Stomach (tissue), 19 donors: ENCODE measurements at places on chromosomes 5 and 9. TPM values are rescaled to one million over a fixed set of nuclear protein-coding genes. Genes with fewer than 3 reads are reported as not detected.

- peaks cover 16% of the 10 kb centered on the region for H3K36me3 ChIP-seq
- no peaks in the 10 kb centered on the region for H3K27me3 ChIP-seq
- no peak for DNase-seq
- no peak overlapping the region for H3K27ac ChIP-seq
- H3K4me3 ChIP-seq: no peak overlapping the region
Observed at GRCh38 chr9:120432600-120432999, 147.4 kb downstream of the CDK5RAP2 start.

Gene MEIKIN
- total RNA-seq: not detected

- peak overlapping the region; percentile 80 for H3K27ac ChIP-seq
- H3K4me1 ChIP-seq: peaks cover 46% of the 10 kb centered on the region
- DNase-seq: no peak
- peaks cover 24% of the 10 kb centered on the region for H3K36me3 ChIP-seq
- no peak overlapping the region for H3K4me3 ChIP-seq
Observed at GRCh38 chr5:32275396-32275741, 37.4 kb downstream of the MTMR12 start.

DNA sequence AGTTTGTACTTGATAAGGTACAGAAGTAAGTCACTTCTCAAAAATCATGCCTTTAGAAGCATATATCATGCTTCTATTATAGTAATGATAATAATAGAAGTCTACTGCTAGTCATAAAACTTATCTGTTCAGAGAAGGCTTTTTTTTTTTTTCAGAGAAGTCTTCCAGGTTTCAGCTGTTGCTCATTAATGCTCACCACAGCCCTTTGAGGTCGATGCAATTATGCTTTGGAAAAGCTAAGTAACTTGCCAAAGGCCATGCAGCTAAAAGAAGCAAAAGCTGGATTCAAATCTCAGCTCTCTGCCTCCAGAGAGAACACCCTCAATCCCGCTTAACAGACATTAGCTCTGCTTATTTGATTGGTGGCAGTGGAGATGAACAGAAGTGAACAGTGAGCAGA is 150.8 kb downstream of the DOCK8 start:
- H3K36me3 ChIP-seq: peaks cover 15% of the 10 kb centered on the region
- no peaks in the 10 kb centered on the region for H3K27me3 ChIP-seq
- H3K4me3 ChIP-seq: no peak overlapping the region
- no peaks in the 10 kb centered on the region for H3K4me1 ChIP-seq

- no peak for DNase-seq
- no peaks in the 10 kb centered on the region for H3K27me3 ChIP-seq
- H3K4me1 ChIP-seq: peaks cover 20% of the 10 kb centered on the region
- H3K36me3 ChIP-seq: no peaks in the 10 kb centered on the region
- H3K4me3 ChIP-seq: no peak overlapping the region
Observed at GRCh38 chr5:143505934-143506333, 102.4 kb upstream of the NR3C1 start.

- DNase-seq: peak; percentile 26
- H3K4me3 ChIP-seq: no peak overlapping the region
- H3K36me3 ChIP-seq: no peaks in the 10 kb centered on the region
- H3K4me1 ChIP-seq: no peaks in the 10 kb centered on the region
- H3K27me3 ChIP-seq: no peaks in the 10 kb centered on the region
Observed at GRCh38 chr9:71487061-71487460, 281.3 kb downstream of the CEMIP2 start.

Gene TMEM141
- 56.7 TPM for total RNA-seq

DNA sequence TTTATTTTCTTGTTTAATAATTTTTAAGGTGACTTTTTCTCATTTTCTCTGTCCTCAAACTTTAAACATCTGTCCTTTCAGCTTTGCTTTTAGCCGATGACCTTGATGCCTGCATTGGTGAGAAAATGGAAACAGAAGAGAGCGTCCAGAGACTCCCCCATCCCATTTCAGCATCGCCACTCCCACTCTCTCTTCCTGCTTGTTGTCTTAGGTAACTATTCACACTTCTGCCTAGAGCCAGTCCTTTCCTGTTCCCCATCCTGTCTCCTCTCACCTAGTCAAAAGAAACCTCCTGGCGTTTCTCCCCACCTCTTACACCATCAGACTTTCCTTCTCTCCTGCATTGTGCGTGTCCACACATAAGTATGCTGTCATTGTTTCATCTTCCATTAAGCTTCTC is 124.6 kb downstream of the MAST4 start:
- no peak overlapping the region for H3K27ac ChIP-seq
- H3K36me3 ChIP-seq: no peaks in the 10 kb centered on the region
- DNase-seq: no peak
- no peak overlapping the region for H3K4me3 ChIP-seq
